ENCODE measurements at places on chromosomes 6 and 20.

GRCh38 chr20:13425381-13426135 lies 204.5 kb downstream of the ISM1 start:
- no peak for DNase-seq

DNA sequence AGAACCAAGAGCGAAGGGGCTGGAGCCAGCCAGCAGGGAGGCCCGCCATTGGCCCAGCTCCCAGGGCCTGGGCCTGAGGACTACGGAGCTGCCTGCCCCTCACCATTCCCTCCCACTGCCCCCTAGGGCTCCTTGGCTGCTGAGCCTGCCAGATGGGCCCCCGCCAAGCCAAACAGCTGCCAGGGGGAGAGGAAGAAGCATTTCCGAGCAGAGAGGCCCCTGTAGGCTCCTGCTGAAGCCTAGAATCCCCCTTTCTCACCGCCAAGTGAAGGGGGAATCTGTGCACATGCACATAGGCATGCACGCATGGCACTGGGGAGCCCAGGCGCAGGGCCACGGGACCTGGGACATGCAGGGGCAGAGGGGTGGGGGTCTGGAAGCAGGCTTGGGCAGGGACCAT lies 28.5 kb upstream of the MRPS18A start:
- DNase-seq = no peak

- no peak for DNase-seq
Observed at GRCh38 chr6:19465256-19465655, 371.9 kb upstream of the ID4 start.

- no peak for DNase-seq
Observed at GRCh38 chr6:120826253-120826652, 508.0 kb downstream of the TBC1D32 start.

DNA sequence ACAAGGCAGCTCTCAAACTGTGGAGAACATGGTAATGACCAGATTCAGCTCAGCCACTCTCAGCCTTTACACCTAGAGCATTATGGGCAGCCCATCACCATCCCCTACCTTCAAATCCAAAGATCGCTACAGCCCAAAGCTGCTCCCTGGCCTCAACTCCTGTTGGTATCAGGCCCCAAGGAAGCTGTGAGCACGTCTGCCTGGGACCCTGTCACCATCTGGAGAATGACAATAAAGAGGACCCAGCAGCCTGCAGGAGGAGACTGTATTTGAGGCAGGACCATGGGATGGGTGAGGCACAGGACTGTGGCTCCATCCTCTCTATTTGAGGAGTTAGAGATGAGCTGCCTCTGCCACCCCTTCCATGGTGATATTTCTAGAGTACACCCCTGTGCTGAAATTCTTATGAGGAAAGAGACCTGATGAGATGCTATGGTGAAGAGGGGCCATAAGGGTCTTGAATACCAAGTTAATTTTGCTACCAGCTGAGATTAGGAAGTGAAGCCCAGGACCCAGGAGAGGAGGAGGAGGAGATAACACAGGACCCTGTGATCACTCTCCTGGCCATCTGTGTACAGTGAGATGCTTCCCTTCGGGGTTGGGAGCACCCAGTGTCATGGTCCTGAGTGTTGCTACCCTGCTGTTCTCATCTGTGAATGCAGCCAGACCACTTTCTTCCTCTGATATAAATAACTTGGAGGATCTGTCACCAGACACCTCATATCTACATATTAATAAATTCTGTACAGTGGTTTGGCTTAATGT lies 19.6 kb upstream of the MICB start:
- DNase-seq = no peak

DNA sequence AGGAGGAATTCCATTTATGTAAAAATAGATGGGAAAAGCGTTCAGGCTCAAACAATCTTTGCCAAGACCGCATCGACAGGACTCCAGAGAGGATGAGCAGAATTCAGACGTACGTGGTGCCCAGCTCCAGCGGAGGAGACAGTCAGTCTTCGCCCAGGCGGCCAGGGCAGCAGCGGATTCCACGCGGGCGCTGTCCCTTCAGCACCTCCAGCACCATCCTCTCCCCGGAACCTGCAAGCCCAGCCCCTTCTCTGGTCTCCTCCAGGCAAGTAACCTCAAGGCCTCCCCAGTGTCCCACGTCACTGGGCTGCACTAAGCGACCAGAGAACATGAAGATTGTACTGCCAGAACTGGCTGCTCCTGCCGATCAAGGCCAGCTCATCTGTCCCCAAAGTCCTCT lies 2.8 kb upstream of the KCNQ2 start:
- DNase-seq = peak; percentile 19

- DNase-seq = no peak
Observed at GRCh38 chr6:95543798-95544197, 33.5 kb upstream of the MANEA start.

- DNase-seq = no peak
Observed at GRCh38 chr6:122109075-122109474, 290.4 kb upstream of the HSF2 start.

DNA sequence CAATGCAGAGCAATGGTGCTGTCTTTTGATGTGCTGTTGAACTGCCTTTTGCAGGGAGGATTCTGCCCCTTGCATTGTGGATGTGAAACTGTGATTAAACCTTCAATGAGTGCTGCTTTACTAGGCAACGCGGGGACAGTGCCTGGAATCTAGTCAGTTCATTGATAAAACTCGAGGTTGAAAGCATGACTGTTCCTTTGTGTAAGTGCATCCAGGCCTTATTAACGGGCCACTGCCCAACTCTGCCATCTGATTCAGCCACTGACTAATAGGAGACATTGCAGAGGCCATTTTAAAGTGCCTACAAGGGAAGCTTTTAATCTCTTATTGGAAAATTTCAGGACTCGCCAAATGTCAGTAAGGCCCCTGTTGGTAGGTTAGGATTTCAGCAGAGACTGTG lies 49.3 kb downstream of the SLC35F1 start:
- DNase-seq = no peak

GRCh38 chr20:13927171-13927570 lies 63.2 kb downstream of the SEL1L2 start:
- DNase-seq = no peak

DNA sequence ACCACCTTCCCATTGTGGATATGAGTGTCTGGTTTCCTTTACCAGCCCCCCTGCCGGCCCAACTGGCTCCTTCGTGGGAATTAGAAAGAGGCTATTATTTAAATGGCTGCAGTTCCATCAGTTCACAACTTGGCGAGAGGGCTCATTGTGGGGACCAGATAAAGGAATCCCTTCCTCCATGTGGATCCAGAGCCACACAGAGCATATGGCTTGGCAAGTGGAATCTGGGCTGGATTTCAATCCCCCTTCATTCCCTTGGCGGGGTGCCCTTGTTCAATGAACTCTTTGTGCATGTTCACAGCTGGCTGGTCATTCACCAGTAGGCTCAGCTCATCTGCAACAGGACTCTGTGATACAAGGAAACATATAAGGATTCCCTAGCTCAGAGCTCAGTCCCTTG lies 140.6 kb downstream of the OPN5 start:
- no peak for DNase-seq

- DNase-seq = no peak
Observed at GRCh38 chr6:56650191-56650590, 7.5 kb upstream of the DST start.
